ENCODE measurements at places on chromosomes 12 and 14.

DNA sequence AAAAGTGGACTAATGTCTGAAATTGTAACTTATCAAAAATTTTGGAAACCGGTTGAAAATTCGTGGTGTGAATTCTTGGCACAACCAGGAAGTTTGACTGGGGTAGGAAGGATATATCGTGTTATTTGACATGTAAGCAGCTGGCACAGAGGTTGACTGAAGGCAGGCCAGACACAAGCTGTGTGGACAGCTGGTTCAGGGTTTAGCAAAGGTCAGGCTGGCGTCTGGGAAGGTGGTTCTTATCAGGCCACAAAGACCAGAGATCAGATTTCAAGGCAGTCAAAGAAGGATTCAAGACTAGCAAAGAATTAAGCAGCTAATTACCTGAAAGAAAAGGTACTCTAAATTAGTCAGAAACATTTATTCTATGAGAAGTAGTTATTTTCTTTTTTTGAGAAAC, 450.2 kb upstream of the MDGA2 start:
- no peak for DNase-seq

DNA sequence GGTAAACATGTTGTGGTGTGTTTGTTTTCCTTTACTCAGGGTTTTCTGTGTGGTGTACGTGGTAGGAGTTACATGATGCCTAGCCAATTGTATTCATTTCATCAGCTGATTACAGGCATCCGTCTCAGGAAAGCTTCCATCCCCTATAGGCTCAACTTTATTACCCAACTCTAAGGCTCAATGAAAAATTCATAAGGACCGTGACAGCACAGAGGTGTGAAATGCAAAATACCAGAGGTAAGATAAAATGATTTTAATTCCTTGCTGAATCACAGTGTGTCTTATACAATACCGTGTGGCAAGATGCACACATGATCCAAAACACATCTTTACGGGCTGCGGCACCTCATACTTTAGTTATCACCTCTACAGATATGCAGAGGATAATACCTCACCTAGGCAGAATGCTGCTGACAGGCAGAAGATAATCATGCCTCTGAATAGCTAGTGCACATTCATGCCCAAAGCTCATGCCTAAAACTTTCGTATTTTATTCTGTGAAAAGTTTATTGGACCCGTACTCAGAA, 87.2 kb upstream of the DIO2 start:
- DNase-seq = no peak

GRCh38 chr12:2553388-2554126, 241.2 kb upstream of the FKBP4 start:
- peak; percentile 66 for DNase-seq

DNA sequence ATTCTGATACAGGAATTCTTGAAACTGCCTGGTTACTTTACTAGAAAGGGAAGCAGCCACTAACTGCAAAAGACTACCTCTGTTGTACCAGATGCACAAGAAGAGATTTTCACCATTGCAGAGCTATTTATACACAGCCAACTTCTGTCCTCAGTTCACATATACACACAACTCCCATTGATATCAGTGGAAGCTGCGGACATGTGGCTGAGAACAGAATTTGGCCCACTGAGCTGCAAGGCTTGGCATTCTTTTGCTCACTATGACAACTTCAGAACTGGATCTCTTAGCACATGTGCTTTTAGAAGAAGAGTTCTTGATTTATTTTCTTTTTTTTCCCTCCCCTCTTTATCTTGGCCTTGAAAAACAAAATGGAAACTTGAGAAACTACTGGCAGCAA, 28.3 kb downstream of the PTPRO start:
- no peak for DNase-seq

- DNase-seq = no peak
These were observed 8.1 kb downstream of the PNP start for GRCh38 chr14:20477211-20477876.

- DNase-seq = peak; percentile 77
These were observed 53.3 kb upstream of the CERS5 start for GRCh38 chr12:50220363-50220995.

GRCh38 chr12:120588948-120589930, 8.0 kb upstream of the POP5 start:
- no peak for DNase-seq

GRCh38 chr14:68625366-68626090, 167.3 kb downstream of the ZFP36L1 start:
- no peak for DNase-seq

GRCh38 chr12:104637604-104638003, 180.9 kb downstream of the CHST11 start:
- DNase-seq = no peak
